Kidney capillary endothelial cell (primary cell): ENCODE measurements at places on chromosomes 11 and 22.

GRCh38 chr11:78549624-78550409 is 24.8 kb downstream of the NARS2 start:
- DNase-seq, result no peak

GRCh38 chr22:23834406-23834792 is 4.4 kb downstream of the DERL3 start:
- no peak for DNase-seq

DNA sequence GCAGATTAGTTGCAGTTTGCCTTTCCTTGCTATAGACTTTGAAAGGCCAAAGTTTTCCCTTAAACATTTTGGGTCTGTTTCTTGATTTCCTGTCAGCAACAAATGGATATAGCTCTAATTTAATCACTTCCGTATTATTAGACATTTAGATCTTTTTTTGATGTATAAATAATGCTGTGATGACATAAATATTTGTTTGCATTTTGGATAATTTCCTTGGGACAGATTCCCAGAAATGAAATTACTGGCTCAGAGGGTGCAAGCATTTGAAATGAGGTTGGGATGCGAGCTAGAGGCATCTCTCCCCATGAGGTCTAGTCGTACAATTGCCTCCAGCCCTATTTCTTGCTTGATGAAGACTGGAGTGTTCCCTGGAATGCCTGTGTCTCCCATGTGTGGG is 94.2 kb downstream of the TBC1D22A start:
- DNase-seq, result no peak

DNA sequence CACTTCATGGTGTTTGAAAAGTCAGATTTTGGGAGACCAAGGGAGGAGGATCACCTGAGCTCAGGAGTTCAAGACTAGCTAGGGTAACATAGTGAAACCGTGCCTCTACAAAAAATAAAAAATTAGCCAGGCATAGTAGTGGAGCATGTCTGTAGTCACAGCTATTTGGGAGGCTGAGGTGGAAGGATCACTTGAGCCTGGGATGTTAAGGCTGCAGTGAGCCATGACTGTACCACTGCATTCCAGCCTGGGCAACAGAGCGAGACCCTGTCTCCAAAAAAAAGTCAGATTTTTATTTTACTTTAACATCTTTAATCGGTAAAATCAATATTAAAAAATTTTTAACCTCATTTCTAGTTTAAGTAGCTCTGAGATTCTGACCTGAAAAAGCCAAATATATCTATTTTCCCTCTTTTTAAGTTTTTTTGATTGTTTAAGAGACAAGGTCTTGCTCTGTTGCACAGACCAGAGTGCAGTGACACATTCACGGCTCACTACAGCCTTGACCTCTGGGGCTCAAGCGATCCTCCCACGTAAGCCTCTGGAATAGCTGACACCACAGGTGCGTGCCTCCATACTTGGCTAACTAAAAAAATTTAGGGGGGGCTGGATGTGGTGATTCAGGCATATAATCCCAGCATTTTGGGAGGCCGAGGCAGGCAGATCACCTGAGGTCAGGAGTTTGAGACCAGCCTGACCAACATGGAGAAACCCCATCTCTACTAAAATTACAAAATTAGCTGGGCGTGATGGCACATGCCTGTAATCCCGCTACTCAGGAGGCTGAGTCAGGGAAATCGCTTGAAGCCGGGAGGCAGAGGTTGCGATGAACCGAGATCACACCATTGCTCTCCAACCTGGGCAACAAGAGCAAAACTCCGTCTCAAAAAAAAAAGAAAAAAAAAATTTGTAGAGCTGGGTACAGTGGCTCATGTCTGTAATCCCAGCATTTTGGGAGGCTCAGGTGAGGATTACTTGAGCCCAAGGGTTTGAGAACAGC is 48.4 kb downstream of the SFI1 start:
- no peak for DNase-seq

- no peak for DNase-seq
Measured at GRCh38 chr11:79184285-79184684, 256.5 kb downstream of the TENM4 start.
